ENCODE measurements at places on chromosomes 12 and 14.

DNA sequence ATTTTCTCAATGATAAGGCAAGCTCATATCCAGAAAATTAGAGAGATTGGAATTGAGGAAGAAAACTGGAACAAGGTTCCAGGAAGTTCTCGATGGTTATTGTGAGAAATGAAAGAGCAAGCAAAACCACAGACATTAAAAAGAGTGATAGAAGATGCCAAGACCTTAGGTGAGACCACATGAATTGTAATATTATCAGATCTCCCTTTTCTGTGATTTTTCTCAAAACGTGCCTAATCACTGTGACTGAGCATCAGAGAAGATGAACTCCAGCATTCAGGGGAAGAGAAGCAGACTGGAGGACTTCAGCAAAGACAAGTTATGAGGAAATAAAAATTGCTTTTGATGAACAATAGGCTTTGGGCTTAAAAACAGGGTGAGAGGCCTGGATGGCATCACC lies 278.8 kb downstream of the SOX5 start:
- DNase-seq = no peak

DNA sequence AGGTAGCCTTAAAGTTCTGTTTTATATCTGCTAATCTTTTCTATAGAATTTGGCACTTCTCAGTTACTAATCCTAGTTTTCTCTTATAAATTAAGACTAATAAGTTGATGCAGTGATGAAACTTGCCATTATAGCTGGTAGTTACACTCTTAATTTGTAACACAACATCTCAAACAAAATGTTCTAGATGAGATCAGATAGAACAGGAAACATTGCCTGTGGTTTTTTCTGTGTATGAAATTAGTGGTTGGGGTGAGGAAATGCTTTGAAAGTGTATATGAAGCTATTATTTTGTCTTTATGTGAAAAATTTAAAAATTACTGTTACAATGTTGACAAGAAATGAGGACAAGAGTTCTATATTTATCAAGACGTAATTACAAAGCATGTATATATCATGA lies 91.9 kb downstream of the PCNX1 start:
- DNase-seq = no peak

GRCh38 chr12:1670358-1671268 lies 20.3 kb upstream of the ADIPOR2 start:
- no peak for DNase-seq

GRCh38 chr12:131383291-131383690 lies 327.6 kb upstream of the SFSWAP start:
- DNase-seq = no peak

DNA sequence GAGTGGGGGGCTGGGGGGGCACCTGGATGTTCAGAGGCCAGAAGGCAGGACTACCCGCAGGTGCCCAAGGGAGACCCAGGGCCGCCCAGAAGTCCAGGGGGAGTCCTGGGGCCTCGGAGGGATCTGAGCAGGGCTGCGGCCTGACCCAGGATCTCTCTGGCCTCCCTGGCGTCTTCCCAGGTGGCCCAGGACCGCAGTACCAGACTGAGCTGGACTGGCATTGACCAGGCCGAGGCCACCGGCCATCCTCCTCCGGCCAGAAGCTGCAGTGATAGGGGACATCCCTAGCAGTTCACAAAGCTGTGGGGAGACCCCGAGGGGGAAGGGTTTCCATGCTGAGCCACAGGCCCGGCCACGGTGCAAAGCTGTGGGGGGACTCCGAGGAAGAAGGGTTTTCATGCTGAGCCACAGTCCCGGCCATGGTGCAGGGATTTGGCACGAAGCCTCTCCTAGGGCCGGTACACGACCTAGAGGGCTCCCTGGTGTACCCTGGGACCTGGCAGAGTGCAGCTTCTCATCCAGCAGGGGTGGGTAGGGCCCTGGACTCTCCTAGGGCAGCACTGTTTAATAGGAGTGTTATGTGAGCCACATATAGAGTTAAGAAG lies 24.4 kb downstream of the FBRSL1 start:
- DNase-seq = no peak

DNA sequence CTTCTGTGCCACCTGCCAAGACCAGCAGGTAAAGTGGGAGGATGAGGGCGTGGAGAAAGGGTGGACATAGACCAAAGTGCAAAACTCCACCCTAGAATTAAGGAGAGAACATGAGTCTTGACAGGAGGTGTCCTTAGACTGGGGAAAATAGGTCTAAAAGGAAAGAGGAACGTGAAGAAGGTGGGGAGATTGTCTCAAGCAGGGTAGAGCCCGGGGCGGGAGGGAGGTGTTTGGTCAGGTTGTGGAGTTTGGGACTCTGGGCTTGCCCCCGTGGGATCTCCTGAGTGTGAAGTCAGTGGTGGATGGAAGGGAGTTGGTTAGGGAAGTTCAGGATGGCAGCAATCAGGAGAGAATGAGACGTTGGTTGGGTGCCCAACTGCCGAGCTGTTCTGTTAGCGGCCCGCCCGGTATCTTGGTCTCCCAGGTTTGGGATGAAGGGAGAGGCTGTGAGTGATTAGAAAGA lies 386 bp downstream of the DGKA start:
- DNase-seq = no peak

Measured in stimulated activated CD8-positive, alpha-beta memory T cell treated with anti-CD3 and anti-CD28 coated beads, Interleukin-15, amount 100 ng/mL, for 1 hour (primary cell).